ENCODE measurements at places on chromosomes 3 and 15. TPM values are rescaled to one million over a fixed set of nuclear protein-coding genes. Genes with fewer than 3 reads are reported as not detected.

- no peak for DNase-seq
These were observed 50.7 kb downstream of the UMPS start for GRCh38 chr3:124780761-124781475.

GRCh38 chr3:21446027-21446426, 305.0 kb downstream of the ZNF385D start:
- no peak for DNase-seq

RNF7 gene
- total RNA-seq, result 63.9 TPM

DNA sequence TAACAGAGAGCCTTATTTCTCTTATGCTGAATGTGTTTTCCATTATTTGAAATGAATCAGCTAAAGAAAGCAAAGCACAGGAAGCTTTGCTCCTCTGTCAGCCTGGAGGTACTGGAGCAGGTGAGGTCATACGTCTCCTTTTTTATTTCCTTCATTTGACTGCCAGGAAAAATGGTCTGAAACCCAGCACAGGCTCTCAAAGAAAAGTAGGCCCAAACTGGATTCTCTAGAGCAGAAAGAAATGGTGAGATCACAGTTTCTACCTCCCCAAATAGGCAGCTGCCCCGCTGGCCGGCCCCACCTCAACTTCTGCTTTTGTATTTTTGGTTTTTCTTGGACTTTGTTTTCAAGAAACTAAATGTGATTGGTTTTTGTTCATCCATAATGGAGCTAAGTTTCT, 95.1 kb downstream of the RPL39L start:
- peak; percentile 93 for DNase-seq

- no peak for DNase-seq
These were observed 45.3 kb downstream of the CAPN3 start for GRCh38 chr15:42404461-42405235.

GRCh38 chr15:32998979-32999672, 195.4 kb downstream of the FMN1 start:
- DNase-seq, result no peak

GRCh38 chr15:75211436-75212199, 9.9 kb downstream of the C15orf39 start:
- no peak for DNase-seq

PRTG gene
- total RNA-seq, result not detected

GRCh38 chr15:82970696-82971095, 15.3 kb upstream of the RAMAC start:
- no peak for DNase-seq

ADPRH gene
- total RNA-seq, result 2.9 TPM

NR2E3 gene
- total RNA-seq, result not detected

GRCh38 chr15:77475001-77475400, 54.3 kb downstream of the HMG20A start:
- DNase-seq, result no peak

DNA sequence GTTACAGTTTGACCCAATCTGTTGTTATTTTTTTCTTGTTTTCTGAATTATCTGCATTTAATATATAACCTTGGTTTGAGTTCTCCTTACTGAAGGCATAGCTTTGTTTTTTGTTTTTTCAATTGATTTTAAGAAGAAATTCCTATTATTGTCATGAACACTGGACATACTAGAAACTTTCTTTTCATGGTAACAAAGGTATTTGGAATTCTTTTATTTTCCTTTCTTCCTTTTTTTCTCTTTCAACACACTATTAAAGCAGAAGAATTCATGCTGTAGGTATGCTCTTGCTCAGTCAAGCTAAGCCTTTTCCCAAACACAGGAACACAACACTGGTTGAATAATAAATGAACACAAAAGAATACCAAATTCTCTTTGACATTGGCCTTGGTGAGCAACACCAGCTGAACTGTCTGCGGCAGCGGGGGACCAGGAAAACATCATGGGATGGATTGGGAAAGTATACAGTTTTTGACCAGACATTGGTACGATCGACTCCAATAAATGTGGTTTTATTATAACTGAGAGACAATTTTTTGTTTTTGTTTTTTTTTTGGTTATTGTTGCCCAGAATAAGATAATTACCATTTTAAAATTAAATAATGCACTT, 23.1 kb downstream of the U2SURP start:
- no peak for DNase-seq

- no peak for DNase-seq
These were observed 54.6 kb downstream of the WNT7A start for GRCh38 chr3:13825311-13825579.

- DNase-seq, result no peak
These were observed 116.9 kb downstream of the GADL1 start for GRCh38 chr3:30777426-30778113.

GREM1 gene
- total RNA-seq, result not detected

- DNase-seq, result no peak
These were observed 3.6 kb downstream of the PRICKLE2 start for GRCh38 chr3:64221571-64222257.

NDN gene
- total RNA-seq, result not detected

SCAANT1 gene
- total RNA-seq, result not detected

PAQR5 gene
- total RNA-seq, result not detected

GRCh38 chr3:105853801-105854432, 14.9 kb downstream of the CBLB start:
- peak; percentile 87 for DNase-seq

GRCh38 chr15:101062471-101063171, 143.5 kb downstream of the LRRK1 start:
- DNase-seq, result peak; percentile 82

DNA sequence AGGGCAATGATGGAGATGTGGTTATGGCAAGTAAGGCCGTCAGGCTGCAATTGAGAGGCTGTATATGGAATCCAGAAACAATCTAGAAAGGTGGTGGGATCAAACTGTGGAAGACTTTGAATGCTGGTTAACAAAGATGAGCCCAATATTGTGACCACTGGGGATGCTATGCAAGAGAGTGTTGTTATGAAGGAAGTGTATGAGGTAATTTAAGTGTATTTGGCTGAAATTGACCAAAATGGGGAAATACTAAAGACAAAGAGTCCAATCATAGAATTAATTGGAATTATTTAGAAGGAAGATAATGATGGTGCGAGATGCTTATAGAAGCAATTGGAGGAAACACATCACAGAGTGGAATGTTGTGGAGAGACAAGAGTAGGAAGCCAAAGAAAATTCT, 24.5 kb downstream of the BTLA start:
- DNase-seq, result no peak

DNA sequence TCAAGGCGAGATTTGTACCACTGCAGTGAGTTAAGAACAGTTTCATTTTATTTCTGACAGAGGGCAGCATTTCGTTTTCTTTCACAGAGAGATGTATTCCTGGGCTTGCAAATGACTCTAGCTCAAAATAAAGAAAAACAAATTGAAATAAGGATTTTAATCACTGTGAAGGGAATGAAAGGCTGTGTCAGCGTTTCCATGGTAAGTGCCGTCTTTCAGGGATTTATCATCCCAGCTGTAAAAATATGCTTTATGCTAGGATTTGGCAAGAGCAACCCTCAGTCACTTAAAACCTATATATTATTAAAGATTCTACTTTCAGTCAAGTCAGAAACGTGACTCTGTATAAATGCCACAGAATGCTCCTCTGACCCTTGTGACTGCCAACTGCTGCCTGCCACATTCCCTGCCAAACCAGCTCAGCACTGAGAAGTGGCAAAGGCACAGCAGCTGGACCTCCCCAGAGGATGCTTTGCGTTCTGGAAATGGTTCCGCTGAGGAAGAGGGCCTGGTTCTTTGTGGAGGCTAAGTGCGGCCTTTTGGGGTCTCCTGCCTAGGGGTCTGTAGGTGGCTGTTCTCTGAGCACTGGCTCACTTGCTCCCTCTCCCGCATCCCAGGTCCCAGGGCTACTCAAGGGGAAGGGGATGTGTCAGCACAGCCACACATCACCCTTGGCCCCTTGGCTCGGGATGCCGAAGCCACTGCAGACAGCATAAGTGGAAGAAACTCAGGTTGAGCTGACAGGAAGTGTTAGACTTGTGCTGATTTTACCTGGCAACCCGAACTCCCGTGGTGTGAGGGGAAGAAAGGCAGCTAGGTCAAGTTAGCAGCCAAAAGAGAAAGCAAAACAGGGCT, 56.6 kb upstream of the POMGNT2 start:
- DNase-seq, result peak; percentile 73

- no peak for DNase-seq
These were observed 813.2 kb downstream of the AGBL1 start for GRCh38 chr15:86892774-86893449.

DNA sequence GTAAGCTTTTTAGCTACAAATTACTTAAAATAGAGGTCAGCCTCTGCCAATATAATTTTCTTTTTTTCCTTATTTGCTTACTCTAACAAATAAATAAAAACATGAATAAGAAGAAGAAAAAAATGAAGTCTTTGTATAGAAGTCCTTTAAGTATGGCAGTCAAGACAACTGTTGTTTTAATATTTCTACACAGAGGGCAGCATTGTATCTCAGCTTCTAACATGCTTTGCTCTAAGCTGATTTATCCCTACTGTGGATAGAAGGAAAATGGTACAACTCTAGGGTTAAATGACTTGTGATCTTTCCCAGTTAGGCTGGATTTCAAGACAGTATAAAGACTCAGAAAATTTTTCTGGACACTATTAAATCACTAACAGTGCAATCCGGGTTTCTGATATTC, 104.3 kb upstream of the MEIS2 start:
- peak; percentile 41 for DNase-seq

DNA sequence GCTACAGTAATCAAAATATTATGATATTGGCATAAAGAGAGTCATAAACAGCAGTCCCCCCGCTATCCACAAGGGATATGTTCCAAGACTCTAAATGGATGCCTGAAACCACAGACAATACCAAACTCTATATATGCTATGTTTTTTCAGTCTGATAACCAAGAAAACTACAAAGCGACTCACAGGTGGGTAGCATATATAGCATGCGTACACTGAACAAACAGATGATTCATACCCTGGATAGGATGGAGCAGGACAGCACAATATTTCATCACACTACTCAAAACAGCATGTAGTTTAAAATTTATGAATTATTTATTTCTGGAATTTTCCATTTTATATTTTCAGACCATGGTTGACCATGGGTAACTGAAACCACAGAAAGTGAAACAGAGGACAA, 87.0 kb upstream of the PPP2R3A start:
- DNase-seq, result no peak

DNA sequence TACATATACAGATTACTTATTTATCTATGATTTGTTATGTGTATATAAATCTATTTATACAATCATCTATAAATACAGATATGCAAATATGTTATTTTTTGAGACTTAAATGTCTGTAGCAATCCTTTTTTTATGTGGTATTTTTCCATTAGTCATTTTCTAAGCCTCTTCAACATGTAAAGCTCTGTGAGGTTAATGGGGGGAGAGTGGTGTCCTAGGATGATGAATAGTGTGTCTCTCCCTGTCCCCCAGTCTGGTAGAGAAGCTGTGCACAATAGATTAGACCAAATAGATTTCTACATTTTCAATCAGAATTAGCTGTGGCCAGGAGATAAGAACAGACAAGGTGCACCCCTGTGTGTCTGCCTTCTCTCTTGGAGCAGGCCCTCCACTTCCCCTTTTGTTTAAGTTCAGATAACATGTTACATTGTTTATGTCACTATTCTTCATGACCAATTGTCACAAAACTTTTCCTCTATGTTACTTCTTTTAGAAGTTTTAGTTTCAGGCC, 453.9 kb downstream of the LPP start:
- no peak for DNase-seq

- no peak for DNase-seq
These were observed 134.0 kb downstream of the CMSS1 start for GRCh38 chr3:99951701-99952100.

GRCh38 chr3:174116421-174116820, 718.9 kb downstream of the NLGN1 start:
- no peak for DNase-seq

- no peak for DNase-seq
These were observed 76.3 kb upstream of the EPHB3 start for GRCh38 chr3:184485241-184485640.

DNA sequence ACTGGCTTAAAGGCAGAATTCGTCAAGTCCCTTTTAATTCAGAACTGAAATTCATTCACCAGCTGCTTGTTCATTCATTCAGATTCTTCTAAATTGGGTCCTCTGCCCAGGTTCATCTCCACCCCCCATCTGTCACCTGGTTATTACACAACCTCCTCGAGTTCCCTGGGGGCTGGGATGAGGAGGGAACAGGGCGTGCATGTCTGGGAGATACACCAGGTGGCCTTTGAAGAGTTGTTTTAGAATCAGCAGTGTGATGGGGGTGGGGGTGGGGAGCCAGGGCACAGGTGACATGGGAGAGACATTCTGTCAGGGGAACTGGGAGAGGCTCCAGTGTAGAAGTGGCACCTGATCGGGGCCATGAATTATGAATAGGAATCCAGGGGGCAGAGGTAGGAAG, 8.2 kb downstream of the SNX33 start:
- no peak for DNase-seq

DNA sequence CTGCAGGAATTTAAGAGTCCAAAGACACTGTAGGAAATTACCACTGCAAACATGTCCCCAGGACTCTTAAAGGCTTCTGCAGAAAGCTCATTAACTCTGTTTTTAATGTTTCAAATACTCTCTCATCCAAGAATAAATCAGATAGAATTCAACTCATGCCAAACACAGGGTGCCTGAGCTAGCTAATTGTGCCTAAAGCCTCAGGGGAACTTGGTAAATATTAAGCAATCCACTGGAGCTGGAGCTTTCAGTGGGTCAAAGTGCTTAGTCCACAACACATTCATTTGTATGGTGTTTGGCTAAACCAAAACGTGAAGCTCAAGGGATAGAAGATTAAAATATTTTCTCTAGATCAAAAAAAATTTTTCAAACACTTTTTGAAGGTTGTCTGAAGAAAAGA, 131.4 kb downstream of the THRB start:
- no peak for DNase-seq

VGLL3 gene
- not detected for total RNA-seq

DNA sequence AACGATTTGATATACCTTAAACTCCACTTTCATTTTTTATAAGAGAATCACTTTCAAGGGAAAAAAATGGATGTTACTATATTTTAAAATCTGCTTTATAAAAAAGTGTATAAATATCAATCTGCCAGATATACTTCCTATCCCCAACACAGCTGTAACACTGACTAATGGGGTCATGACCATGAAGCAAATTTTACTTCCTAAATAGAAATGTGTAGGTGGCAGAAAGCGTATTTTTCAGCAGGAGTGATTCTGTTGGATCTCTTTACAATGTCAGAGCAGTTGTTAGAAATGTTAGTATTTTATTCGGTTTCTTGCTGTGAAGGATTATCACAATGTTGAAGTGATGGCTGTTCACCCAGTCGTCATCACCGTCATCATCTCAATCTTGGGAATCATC, 5.5 kb upstream of the C15orf40 start:
- DNase-seq, result no peak

GRCh38 chr3:153666991-153667740, 454.0 kb upstream of the ARHGEF26 start:
- no peak for DNase-seq

GOLGA8R gene
- total RNA-seq, result 0.07 TPM

PP2D1 gene
- total RNA-seq, result not detected

GRCh38 chr3:156772588-156773206, 53.5 kb upstream of the LEKR1 start:
- DNase-seq, result no peak

GRCh38 chr15:99963976-99964375, 230.7 kb upstream of the LYSMD4 start:
- DNase-seq, result no peak

GRCh38 chr15:48040166-48040817, 80.5 kb upstream of the SLC24A5 start:
- no peak for DNase-seq

GRCh38 chr3:24523215-24523614, 28.6 kb upstream of the THRB start:
- DNase-seq, result no peak

GOLGA8T gene
- total RNA-seq, result not detected

All from Karpas-422 (cell line).